ENCODE measurements at places on chromosomes 7 and 10. TPM values are rescaled to one million over a fixed set of nuclear protein-coding genes. Genes with fewer than 3 reads are reported as not detected.

DNA sequence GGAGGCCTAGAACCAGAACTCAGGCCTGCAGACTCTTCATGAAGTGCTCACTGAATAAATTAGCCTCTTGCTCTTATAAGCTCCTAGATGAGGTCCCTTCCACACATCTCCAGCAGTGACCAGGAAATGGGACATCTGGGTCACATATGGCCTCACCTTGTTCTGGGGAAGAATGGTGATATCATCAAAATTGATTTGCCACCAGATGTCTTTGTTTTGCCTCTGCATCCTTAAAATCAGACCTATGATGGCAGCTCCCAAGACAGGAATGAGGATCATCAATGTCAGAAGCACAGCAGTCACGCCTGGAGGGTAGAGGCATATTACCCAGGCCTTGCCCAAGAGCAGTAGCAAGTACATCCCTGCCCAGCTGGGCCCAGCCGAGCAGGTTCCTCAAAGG is 33.3 kb upstream of the ACSL5 start:
- no peak for DNase-seq

GRCh38 chr10:70162892-70163201 is 7.5 kb downstream of the SAR1A start:
- no peak for DNase-seq

GRCh38 chr10:88120075-88120474 is 256.6 kb downstream of the PTEN start:
- no peak for DNase-seq

- no peak for DNase-seq
Measured at GRCh38 chr10:111962951-111963350, 220.6 kb downstream of the GPAM start.

- DNase-seq: peak; percentile 12
Measured at GRCh38 chr7:24978843-24979469, 1.0 kb downstream of the OSBPL3 start.

- DNase-seq: no peak
Measured at GRCh38 chr10:133058331-133059092, 29.2 kb upstream of the ADGRA1 start.

GRCh38 chr7:121515229-121515628 is 119.1 kb upstream of the FAM3C start:
- no peak for DNase-seq

DNA sequence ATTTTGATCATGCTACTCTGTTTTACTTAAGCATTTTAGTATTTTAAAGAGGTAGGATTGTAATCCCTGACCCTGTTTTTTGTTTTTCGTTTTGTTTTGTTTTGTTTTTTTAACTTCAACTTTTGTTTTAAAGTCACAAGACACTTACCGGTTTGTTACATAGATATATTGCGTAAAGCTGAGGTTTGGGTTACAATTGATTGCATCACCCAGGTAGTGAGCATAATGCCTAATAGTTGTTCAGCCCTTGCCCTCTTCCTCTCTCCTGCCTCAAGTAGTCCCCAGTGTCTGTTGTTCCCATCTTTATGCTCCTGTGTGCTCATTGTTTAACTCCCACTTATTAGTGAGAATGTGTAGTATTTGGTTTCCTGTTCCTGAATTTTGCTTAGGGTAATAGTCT is 93.1 kb upstream of the TEX47 start:
- DNase-seq: no peak

DNA sequence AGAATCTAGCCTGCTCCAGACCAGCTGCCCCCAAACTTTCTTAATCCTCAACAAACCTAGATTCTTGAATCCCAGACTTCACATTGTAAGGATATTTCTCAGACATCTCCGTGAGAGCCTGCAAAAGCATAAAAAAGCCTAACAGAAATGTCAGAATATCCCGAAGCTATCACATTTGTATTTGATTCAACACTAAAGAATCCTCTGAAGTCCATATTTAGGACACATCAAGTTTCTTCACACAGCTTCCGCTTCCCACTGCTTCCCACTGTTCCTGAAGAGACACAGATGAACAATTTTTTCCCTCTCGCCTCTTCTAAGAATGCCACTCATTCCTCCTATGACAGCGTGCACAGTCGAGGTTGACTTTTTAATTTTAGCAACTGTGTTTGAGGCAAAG is 396.2 kb upstream of the IGFBP3 start:
- no peak for DNase-seq

DNA sequence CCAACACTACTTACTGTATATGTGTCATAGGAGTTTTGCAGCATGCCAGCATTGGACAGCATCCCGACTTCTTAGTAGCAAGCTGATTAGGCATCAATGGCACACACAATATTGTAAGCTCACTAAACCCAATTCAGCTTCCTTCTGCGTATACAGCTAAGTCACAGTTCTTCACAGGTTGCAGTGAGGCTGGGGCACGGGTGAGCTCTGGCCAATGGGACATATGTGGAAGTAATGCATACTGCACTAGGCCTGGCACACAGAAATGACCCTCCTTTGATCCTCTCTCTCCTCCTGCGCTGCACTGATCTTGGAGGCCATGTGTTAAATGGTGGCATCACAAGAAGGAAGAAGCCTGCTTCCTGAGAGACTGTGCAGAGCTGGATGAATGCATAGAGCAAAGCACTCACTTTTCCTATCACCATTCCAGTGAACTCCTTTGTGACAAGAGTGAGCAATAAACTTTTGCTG is 11.9 kb downstream of the RAB11FIP2 start:
- no peak for DNase-seq

DNA sequence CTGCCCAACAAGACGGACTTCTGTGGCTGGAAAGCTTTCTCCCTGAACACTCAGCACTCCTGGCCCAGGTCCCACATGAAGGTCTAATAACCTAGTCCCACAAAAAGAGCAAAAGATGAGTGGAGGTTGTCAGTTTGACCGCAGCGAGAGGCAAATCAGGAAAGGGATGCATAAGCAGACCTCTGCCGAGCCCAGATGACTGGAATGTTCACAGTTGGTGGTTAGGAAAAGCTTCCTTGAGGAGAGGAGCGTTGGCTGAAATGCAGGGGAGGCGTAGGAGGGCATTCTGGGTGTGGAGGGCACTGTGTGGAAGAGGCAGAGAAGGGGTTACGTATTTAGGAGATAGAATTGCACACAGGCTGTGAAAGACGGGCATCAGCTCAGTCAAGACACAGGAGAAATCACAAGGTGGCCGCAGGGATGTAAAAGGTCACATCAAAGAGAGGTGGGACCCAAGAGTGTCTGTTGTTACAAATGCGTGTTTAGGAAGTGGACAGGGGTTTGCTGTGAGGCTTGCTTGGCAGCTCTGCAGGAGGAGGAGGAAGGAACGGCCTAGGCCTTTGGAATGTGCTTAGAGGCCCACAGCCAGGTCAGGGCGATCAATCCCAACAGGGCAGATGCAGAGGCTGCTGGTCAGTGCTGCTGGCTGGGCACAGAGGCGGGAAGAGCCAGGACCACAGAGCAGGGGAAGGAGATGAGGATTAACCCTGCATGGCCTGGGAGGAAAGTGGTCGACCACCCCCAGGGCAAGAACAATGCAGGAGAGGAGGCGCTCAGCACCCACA is 133.5 kb downstream of the VIPR2 start:
- no peak for DNase-seq

GRCh38 chr7:102182016-102182415 is 104.7 kb upstream of the SH2B2 start:
- peak; percentile 30 for DNase-seq

DNA sequence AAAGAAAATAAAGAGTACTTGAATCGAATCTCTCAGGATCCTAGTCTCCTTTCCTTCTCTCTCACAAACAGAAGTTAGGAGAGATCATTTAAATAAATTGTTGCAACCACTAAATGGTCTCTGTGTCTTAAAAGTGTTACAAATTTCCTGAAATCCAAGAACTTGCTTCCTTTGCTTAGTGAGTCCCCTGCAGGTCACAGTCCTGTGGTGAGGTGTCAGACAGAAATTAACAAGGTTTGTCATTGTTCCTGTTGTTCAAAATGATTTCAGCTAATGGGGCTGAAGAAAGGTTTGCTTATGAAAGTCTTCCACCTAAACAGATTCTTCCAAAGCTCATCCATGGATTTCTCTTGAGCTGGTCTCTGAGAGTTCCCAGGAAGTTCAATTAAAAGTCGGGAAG is 151.6 kb upstream of the SLC26A5 start:
- DNase-seq: peak; percentile 32

DNA sequence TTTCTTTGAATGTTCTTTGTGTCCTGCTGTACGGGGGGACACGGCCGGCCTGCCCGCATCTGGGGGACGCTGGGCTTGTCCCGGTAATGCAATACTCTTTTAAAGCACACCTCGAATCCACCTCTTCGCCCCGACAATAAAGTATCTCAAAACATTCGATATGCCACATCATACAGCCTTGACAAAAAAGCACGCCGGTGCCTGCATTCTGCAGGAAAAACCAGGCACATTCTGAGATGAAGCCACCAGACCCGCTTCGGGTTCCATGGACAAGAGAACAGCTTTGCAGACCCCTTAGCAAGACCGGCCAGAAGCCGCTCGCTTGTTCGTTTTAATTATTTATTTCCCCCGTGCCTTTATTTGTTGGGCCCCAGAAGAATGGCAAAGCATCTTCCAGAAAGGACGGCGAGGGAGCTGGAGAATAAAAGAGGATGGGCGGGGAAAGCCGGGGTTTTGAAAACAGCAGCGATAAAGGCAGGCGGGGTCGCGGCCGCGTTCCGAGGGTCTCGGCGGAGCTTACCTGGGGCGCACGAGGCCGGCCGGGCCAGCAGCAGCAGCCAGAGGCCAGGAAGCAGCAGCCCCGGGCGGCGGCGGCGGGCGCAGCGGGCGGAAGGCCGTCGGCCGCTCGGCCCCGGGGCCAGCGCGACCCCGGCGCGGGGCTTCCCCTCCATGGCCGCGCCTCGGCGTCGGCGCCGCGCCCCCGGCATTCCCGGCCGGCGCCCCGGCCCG is 462 bp downstream of the KIAA1549 start:
- DNase-seq: no peak

GRCh38 chr10:44961230-44961571 is 1.6 kb downstream of the RASSF4 start:
- DNase-seq: no peak

DNA sequence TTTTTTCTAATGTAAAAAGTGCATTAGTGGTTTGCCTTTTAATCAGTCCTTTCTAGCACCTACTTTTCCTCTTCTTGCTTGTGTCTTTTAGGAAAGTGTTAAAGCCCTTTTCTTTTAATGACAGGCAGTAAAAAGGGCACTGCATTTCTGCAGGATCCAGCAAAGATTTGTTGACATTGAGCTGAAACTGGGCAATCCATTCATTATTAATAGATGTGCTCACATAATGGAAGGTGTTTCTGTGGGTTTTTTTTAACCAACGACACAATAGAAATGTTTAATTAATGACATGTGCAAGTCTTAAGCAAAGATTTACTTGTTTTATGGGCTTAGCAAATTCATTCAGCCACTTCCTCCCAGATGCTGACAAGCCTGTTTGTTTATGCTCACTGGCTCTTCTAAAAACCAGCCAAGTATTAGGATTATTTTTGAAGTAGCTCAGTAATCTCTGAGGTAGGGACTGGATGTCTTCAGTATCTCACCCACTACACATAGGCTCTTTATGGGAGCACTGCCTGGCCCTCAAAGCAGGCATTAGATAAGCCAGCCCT is 1201.1 kb downstream of the SORCS1 start:
- DNase-seq: no peak

- DNase-seq: peak; percentile 84
Measured at GRCh38 chr7:22445140-22445743, 54.7 kb downstream of the STEAP1B start.

DNA sequence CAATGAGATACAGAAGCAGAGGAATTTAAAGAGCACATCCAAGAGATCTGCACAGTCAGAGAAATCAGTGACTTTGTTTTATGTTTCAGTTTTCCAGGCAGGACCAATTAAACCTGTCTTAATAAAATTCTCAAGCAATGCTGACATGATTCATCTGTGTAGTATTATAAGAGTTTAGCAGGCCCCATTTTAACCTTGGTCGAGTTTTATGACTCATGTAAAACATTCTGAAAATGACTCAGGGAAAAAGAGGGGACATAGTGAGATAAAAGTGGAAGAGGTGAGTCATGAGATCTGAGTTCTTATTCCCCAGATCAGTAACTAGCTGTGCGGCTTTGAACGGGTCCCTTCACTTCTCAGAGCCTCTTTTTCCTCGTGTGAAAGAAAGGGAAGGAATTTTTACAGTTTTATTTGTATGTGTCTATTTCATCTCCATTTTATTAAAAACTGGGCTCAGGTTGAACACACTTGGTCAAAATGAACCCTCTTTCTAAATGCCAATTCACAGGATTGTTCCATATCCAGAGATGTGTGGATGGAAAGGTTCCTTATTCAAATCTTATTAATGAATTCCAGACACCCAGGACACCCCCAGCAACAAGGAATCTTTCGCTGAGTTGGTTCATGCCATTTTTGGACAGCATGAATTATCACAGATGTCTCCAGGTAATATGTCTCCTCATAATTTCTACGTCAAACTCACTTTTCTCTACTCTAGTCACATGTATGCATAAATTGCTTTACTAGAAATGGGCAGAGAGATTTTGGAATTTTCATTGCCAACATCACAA is 143.2 kb downstream of the JAZF1 start:
- peak; percentile 19 for DNase-seq

GRCh38 chr7:73345951-73346350 is 18.0 kb downstream of the FKBP6 start:
- no peak for DNase-seq

GRCh38 chr10:110774069-110775019 is 97.4 kb upstream of the PDCD4 start:
- DNase-seq: no peak

- no peak for DNase-seq
Measured at GRCh38 chr7:65509368-65510186, 135.9 kb downstream of the ZNF92 start.

DNA sequence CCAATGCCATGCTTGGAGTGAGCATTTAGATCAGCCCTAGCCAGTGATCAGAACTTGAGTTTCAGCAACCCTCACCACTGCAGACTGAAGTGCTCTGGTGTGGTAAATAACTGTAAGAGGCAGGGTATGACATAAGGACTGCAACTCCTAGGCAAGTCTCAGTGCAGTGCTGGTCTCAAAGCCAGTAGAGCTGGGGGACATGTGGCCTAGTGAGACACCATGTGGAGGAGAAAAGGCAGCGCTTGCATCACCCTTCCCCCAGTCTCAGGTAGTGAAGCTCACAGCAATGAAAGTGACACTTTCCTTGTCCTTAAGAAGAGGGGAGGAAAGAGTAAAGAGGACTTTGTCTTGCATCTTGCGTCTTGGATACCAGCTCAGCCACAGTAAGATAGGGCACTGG is 386.8 kb upstream of the POT1 start:
- DNase-seq: peak; percentile 11

DNA sequence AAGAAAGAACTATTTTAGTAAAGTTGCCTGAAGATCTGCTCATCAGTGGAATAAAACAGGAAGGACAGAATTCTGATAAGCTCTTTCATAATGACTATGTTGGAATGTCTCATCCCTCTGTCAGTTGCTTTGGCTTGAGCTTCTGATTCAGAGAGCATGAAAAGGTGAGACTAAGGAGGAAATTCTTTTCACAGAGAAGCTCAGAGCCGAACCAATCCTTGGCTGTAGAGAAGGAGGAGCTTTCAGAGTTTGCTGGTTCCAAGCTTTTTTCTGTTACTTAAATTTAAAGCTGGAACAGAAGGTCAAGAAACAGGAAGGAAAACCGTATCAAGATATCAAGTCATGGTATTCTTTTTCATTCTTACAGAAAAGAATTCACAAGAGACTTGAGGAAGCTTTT is 24.0 kb downstream of the GSTO2 start:
- DNase-seq: no peak

NME8 gene
- not detected for total RNA-seq

PAPOLB gene
- total RNA-seq: not detected

ZNF107 gene
- total RNA-seq: 4.1 TPM

SLC13A1 gene
- not detected for total RNA-seq

ZNF425 gene
- total RNA-seq: 3.4 TPM

NUP205 gene
- 47.0 TPM for total RNA-seq

TRIM50 gene
- total RNA-seq: not detected

COL26A1 gene
- total RNA-seq: 104 TPM

ORC5 gene
- 79.2 TPM for total RNA-seq

All from G401 (cell line).